CD8-positive, alpha-beta memory T cell (primary cell): ENCODE measurements at places on chromosomes 2 and 18.

DNA sequence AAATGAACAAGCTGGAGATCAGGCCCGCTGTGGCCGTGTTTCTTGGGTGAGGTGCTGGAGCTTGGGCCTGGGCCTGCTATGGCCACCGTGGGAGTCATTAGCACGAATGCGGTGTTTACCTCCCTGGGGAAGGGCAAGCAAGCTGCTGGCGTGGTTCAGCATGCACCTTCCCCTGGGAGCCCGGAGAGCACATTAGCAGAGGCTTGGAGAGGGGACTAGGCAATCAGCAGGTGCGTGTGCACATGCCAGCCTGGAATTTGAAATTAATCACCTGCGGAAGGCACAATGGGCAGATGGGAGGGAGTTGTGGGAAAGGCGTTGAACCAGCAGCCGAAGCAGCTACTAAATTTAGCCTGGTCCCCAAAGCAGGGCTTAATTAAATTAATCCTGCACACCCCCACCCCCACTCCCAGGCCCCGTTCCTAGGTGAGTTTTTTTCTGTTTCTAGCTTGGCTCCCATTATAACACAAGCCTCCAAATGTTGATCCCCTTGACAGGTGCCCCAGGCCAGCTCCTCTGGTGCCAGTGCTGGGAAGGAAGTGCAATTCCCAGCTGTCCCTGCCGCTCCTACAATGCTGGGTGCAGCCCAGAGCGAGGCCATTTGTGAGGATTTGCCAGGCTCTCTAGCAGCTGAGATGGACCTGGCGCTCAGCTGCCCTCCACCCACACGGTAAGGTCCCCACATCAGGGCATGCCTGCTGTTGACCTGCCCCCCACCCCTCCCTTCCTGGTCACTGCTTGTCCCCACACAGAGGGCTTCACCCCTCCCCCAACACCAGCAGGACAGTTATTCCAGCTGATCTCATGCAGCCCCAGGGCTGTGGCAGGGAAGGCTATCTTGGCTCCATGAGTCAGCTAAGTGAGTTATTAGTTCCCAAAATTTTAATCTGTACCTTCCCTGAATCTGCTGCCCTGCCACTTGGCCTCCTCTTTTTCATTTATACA lies 115.0 kb downstream of the ZBTB7C start:
- DNase-seq, result no peak

DNA sequence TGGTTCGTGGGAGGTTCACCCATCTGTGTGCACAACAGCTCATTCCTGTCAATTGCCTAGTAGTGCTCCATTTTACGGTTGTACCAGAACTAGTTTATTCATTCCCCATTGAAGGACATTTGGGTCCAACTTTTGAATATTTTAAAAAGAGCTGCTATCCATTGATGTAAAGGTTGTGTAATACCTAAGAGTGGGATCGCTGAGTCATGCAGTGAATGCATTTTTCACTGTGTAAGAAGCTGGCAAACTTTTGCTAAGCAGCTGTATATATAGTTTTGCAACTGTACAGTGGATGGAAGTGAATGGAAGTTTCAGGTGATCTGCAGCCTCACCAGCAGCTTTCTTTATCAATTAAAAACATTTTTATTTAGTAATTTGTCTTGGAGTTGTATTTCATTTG lies 104.5 kb downstream of the DCDC2C start:
- no peak for DNase-seq

- no peak for DNase-seq
Observed at GRCh38 chr2:206991070-206991469, 51.8 kb downstream of the CPO start.

- DNase-seq, result no peak
Observed at GRCh38 chr2:39492095-39492590, 55.1 kb upstream of the MAP4K3 start.

- DNase-seq, result no peak
Observed at GRCh38 chr18:34594266-34594665, 115.8 kb upstream of the DTNA start.

DNA sequence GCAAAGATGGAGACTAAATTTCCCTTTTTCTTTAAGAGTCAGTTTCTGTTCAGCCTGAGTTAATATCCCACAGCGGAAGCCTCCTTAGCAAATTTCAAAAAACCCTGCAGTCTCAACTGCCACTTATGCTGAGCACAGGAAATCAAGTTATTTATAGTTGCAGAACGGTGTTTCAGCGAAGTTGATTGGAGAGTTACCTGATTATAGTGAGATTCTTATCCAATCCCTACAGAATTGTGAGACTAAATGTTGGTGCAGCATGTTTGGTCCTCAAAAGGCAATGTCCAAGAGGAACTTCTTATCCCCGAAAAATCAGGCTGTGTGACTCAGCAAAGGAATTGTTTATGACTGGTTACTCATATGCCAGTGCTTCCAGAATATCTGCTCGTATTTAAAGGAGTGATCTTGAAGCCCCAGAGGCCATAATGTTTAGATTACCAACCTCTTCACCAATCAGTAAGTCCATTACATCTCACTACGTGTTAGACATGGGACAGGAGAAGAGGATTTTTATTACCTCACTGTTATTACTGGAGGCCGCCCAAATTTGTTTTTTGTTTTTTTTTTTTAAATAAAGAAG lies 67.9 kb downstream of the LRRFIP1 start:
- DNase-seq, result peak; percentile 54

DNA sequence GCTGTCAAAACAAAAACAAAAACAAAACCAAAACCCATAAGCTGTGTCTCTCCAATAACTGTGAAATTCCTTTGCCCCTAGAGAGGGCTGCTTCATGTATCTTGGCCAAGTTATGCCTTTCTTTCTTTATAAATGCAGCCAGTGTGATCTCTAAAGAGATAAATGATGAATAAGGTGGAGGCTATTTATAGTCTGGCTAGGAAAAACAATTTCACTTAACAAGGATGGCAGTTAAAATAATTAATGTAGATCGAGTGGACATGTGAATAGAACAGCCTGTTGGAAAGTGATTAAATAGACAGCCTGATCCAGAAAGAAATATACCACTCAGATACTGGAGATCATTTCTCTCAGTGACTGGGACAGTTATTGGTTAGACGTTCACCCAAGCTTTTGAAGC lies 1666.9 kb upstream of the CELF4 start:
- no peak for DNase-seq

DNA sequence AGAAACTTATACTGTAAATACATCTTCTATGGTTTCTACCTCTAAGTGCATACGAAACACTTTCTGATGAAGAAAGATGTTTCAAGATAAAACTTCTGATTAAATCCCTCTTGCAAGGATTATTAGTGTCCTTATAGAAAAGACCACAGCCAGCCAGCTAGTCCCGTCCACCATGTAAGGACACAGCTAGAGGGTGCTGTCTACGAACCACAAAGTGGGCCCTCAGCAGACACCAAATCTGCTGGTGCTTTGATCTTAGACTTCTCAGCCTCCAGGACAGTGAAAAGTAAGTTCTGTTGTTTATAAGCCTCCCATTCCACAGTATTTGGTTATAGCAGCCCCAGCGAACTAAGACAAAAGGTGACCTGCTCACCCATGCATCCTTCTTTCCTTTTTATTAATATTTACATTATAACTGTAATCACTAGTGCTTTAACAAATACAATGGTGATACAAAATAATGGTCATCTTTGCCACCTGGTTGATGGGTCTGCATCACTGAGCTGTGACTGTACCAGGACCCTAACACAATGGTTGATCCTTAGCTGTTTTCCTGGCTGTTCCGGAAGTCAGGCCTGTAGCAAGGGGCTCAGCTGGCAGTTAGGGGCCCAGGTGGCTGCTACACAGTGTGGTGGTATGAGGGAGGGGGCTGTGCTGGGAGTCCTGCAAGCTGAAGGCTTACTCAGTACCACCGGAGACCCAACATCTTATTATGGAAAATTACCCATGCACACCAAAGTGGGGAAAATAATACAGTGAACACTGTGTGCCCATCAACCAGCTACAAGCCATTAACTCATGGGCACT lies 108.5 kb upstream of the SMAD7 start:
- no peak for DNase-seq

DNA sequence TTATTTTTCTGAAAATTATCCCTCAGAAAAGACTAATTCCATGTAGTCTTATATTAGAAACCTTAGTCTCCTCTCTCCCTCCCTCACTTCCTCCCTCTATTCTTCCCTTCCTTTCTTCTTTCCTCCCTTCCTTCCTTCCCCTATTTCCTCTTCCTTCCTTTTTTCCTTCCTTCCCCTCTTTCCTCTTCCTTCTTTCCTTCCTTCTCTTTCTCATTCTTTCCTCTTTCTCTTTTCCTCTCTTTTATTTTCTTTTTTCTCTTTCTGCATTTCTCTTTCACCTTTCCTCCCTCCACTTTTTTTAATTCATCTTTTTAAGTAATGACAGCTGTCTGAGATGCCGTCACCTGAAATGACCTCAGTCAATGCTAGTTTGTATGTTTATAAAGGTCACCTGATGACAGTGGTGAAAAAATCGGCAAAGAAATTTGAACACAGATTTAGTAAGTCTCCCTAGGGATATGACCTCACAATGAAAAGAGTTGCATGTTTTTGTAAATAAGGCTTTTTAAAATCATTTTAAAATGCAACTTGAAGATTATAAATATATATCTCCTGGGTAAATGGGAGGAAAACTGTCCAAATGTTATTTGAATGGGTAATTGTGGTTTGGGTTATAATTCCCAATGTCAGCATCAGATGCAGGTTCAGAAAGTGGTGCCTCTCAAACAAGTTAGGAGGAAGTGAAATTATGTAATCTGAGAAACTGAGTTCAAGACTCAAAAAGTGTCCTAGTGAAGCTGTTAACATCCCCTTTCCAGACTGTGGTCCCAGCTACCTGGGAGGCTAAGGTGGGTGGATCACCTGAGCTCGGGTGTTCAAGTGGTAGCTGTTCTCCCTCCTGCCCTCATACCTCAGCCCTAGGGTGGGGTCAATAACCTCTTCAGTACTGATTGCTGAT lies 90.3 kb upstream of the ST3GAL5 start:
- DNase-seq, result no peak

- no peak for DNase-seq
Observed at GRCh38 chr2:130891966-130892365, 55.3 kb downstream of the ARHGEF4 start.

- no peak for DNase-seq
Observed at GRCh38 chr2:120546048-120546864, 189.4 kb upstream of the GLI2 start.

GRCh38 chr2:35963824-35964223 lies 391.8 kb upstream of the CRIM1 start:
- DNase-seq, result no peak

DNA sequence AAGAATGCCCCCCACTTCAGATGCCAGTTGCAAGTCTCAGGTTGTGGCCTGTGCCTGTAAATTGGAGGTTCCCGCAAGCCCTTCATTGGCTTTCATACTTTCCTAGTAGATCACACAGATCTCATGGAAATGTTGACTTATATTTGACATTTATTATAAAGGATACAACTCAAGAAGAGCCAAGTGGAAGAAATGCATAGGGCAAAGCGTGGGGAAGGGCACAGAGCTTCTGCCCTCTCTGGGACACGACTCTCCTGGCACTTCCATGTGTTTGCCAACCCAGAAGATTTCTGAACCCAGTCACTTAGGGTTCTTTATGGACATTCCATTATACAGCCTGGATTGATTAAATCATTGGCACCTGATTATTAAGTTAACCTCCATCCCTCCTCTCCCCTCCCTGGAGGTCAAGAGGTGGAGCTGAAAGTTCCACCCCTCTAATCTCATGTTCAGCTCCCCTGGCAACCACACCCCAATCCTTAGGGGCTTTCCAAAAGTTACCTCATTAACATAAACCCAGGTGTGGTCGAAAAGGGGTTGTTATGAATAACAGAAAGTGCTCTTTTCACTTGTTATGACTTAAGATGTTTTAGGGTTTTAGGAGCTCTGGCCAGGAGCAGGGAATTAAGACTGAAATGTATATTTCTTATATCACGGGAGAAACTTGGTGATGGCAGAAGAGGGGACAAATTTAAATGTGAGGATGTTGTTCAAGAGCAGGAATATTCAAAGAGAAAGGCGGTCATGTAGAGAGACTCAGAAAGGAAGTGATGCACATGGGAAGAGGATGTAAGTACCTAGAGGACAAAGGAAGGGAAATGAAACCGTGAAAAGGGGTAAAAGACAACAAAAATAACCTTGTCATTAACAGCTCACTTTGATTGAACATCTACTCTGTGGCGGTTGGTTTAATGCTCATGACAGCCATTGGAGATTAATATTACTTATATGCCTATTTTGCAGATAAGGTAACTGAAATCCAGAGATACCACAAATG lies 31.8 kb downstream of the SP100 start:
- DNase-seq, result peak; percentile 21

- no peak for DNase-seq
Observed at GRCh38 chr2:105431367-105432043, 32.7 kb upstream of the FHL2 start.

GRCh38 chr2:203659331-203660049 lies 46.9 kb upstream of the CD28 start:
- no peak for DNase-seq

DNA sequence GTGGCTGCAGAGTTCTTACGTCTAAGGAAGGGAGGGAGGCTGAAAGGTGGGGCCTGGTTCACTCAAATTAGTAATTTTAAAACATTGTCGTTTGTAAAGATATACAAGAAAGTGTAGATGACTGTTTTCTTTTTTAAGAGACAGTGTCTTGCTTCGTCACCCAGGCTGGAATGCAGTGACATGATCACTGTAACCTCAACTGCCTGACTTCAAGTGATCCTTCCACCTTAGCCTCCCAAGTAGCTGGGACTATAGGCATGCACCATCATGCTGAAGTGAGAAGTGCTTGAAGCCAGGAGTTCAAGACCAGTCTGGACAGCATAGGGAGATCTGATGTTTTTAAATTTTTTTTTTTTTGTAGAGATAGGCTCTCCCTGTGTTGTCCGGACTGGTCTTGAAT lies 52.9 kb downstream of the HNRNPLL start:
- DNase-seq, result no peak

DNA sequence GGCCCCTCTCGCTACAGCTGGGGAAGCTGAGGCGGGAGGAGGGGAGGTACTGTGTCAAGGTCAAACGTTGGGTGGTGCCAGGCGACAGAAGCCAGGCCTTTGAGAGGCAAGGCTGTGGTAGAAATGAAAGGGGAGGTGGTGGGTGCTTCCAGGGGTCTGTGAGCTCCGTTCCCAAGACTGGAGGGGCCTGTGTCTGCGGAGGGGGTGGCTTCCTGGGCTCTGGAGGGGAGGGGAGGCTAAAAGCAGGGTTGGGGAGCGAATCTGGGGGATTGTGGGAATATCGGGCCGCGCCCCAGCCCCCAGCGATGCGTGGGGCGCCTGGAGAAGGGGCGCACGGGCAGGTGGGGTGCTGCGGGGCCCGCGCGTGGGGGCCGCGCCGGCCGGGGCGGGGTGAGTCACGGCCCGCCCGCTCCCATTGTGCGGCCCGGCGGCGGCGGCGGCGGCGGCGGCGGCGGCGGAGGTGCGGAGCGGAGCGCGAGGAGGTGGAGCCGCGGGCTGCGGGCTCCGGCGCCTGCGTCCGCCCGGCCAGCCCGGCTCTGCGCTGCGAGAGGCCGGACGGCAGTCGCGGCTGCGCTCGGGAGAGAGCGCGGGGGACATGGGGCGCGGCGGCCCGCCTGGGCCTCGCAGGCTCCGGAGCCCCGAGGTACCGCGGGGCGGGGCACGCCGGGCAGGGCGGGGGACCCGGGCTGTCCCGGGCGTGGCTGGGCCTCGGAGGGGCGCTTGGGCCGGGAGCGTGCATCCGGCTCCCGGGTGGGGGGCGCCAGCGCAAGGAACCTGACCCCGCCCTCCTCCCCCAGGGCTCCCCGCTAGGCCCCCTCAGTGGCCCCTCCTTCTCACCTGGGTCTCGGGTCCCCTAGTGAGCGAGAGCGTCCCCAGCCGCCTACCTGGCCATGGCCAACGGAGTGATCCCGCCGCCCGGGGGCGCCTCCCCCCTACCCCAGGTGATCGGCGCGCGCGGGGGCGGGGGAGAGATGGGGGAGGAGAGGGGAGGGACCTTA lies at the start of gene SLC4A3:
TSS of gene SLC4A3 (plus strand) at position 528 of the 998 bp plus-strand sequence. CDS start at position 891, 363 bp downstream.
- no peak for DNase-seq
